ENCODE measurements at places on chromosomes 16 and 17. TPM values are rescaled to one million over a fixed set of nuclear protein-coding genes. Genes with fewer than 3 reads are reported as not detected.

DNA sequence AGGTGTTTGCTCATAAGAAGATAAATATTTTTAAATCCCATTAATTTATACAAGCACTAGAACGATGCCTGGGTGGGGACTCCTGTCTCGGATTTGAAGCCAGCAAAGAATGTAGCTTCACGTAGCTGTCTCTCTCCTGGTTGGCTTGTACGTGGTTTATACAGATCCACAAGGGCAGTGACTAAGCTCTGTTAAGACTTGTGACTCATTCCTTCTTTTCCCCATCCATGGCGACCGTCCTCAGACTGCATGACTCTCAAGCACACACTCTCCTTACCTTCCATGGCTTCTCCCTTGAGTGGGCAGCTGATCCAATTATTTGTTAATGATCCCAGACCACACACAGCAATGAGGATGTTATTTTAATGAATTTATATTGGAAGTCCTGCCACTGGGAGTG lies 679.7 kb upstream of the SOX9 start:
- no peaks in the 10 kb centered on the region for H3K36me3 ChIP-seq
- peak; percentile 97 for DNase-seq
- no peak overlapping the region for H3K4me3 ChIP-seq

GRCh38 chr17:73349138-73349537 lies 37.3 kb upstream of the CDC42EP4 start:
- no peak overlapping the region for H3K4me3 ChIP-seq
- no peaks in the 10 kb centered on the region for H3K27me3 ChIP-seq
- no peaks in the 10 kb centered on the region for H3K36me3 ChIP-seq
- no peak for DNase-seq

DNA sequence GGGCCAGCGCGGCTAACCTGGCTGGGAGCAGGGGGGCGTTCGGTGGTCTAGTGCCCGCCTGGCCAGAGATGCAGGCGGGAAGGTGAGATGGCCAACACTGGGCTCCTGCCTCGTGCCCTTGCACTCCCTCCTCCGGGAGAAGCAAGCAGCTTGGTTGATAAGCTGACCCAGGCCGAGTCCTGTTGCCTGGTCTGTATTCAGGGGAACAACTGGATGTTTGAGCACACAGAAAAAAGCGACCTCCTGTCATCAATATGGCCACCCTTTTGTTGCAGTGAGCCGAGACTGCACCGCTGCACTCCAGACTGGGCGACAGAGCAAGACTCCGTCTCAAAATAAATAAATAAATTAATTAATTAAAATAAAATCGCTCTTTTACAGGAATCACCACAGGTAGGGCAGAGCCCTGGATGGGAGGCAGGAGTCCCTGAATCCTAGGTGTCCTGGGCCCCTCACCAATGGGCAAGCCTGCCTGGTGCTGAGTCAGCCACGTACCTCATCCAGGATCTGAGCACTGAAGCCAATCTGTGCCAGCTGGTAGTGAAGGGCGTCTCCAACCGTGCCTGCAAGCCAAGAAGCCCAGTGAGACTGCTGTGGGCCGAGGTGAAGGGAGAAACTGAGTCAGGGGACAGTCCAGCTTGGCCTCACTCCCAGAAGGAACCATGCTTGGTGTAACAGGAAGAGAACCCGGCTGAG lies 31.8 kb downstream of the HASPIN start:
- H3K27me3 ChIP-seq, result peaks cover 2% of the 10 kb centered on the region
- no peaks in the 10 kb centered on the region for H3K36me3 ChIP-seq
- no peak overlapping the region for H3K4me3 ChIP-seq
- no peaks in the 10 kb centered on the region for H3K4me1 ChIP-seq

GRCh38 chr16:8087597-8088289 lies 502.6 kb downstream of the TMEM114 start:
- no peaks in the 10 kb centered on the region for H3K27me3 ChIP-seq
- no peak overlapping the region for H3K27ac ChIP-seq
- no peak for DNase-seq
- no peaks in the 10 kb centered on the region for H3K4me1 ChIP-seq
- H3K4me3 ChIP-seq, result no peak overlapping the region
- no peaks in the 10 kb centered on the region for H3K36me3 ChIP-seq

The CCL4L2 gene
- 48.9 TPM for total RNA-seq

Data from astrocyte (in vitro differentiated cells and primary cell).